ENCODE measurements at places on chromosomes 7 and 10.
A peak's percentile ranks its signal among the peaks of the same experiment; 100 is the strongest.

GRCh38 chr10:95782318-95782717 lies 26.4 kb downstream of the ENTPD1 start:
- no peak for DNase-seq

DNA sequence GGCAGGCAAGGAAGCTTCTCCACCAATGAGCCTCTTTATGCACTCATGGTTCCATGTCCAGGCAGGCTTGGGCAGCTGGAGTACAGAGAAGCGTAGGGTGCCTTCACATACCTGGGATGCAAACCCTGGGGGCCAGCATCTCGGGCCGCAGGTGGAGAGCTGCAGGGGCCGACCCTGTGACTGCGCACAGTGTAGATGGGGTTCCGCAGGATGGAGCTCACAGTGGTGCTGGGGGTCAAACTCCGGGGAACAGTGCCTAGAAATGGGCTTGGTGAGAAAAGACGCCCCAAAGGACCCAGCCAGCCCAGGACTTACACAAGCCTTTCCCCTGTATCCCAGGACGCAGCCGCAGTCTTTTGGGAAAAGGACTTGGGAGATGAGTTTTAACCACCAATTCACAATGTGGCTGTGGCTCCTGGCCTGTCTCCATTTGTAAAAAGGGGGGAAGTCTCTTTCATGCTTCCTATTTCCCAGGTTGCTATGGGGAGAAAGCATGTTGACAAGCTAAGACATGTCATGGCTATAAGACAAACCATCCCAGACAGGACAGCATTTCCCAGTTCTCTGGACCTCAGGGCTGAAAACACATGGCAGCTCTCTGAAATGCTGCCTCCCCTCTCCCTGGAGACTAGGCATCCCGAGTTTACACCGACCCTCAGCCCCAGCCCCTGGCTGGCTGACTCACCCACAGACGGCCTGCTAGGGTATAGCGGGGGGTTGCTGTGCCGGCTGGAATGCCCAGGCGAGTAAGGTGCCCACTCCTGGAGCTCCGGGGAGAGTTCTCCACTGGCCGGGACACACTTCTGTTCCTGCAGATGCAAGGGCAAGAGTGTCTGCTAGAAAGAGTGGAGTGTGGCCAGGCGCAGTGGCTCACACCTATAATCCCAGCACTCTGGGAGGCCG lies 107.1 kb downstream of the DLG5 start:
- DNase-seq: no peak

DNA sequence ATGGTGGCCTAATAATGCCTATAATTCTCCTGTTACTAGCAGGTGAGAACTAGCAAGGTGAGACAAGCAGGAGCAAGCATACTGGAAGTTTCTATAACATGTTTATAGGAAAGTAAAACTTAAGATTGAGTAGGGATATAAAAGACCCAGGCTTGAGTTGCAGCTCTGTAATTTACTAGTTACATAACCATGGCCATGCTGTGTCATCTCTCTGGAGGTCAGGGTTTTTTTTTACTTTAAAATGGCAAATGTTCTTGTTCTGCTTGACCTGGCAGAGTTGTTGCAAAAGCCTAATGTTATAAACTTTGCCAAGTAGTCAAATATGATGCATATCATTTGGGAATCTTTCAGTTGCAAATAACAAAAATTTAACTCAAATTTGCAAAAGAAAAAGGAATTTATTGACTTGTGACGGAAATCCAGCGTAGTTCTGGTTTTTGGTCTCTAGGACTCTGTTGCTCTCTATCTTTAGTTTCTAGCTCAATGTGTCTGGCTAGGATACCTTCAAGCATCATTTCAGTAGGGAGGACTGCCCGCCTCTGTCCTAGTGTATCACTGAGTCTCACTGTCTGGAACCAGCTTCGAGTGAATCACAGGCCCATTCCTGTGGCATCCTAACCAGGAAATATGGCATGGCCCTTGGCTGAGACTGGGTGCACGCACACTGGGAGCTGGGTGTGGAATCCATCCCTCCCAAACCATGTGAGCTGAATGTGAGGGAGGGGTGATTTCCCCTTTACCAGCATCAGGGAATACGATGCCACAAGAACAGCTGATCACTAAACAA lies 67.9 kb downstream of the ADAM22 start:
- DNase-seq: no peak

- DNase-seq: peak; percentile 35
Measured at GRCh38 chr10:3783682-3784432, 1.2 kb downstream of the KLF6 start.

DNA sequence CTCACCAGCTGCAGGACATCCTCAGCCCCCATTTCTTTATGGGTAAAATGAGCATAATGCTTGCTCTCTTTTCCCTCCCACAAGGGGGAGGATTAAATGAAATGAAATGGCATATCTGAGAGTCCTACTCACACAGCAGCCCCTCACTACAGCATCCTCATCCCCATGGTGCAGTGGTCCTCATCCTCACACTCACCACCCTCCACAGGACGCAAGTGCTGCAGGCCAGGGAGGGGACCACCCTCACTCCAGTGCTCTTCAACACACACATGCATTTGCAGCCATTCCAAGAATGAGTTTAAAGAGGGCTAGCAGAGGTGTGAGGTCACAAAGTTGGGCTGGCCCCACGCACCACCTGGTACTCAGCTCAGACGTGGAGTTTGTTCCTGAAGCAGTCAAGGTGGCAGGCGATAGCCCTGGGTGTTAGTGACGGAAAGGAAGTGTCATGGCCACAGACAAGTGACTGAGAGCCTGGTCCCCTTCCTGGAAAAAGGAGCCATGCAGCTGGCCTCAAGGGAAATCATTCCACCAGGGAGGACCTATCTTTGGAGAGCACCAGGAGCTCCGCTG lies 234.0 kb downstream of the TNS3 start:
- DNase-seq: no peak

GRCh38 chr10:34587002-34587679 lies 228.0 kb downstream of the PARD3 start:
- no peak for DNase-seq

DNA sequence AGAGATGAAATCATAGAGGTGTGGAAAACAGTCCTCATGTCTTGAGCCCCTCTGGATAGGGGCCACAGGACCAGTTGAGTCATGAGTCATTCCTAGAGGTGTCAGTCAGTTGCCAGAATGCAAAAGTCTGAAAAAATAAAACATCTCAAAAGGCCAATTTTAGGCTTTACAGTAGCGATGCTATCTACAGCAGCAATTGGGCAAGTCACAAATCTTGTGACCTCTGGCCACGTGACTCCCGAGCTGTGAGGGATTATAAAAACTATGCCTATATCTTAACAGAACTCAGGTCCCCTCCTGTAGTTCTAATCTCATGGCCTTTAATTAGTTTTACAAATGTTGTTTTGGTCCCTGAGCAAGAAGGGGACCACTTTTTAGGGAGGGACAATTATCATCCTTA lies 15.6 kb upstream of the TAS2R41 start:
- no peak for DNase-seq

DNA sequence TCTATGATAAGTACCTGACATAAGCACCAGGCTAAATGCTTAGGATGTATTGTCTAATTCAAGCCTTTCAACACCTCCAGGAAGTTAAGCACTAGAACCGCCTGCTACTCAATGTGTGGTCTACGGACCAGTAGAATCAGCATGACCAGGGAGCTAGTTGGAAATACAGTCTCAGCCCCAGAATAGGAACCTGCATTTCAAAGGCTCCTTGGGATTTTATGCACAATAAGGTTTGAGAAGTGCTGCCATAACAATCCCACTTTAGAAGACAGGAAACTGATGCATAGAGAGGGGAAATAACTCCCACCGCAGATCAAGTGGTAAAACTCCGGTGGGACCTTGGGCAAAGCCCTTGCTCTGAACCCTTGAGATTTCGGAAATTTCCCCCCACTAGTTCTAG lies 8.8 kb upstream of the DUSP5 start:
- no peak for DNase-seq

- no peak for DNase-seq
Measured at GRCh38 chr7:8818406-8818805, 385.0 kb downstream of the NXPH1 start.

GRCh38 chr10:54607983-54608382 lies 193.0 kb downstream of the PCDH15 start:
- DNase-seq: no peak

- DNase-seq: no peak
Measured at GRCh38 chr10:87054373-87055295, 34.5 kb downstream of the FAM25A start.

DNA sequence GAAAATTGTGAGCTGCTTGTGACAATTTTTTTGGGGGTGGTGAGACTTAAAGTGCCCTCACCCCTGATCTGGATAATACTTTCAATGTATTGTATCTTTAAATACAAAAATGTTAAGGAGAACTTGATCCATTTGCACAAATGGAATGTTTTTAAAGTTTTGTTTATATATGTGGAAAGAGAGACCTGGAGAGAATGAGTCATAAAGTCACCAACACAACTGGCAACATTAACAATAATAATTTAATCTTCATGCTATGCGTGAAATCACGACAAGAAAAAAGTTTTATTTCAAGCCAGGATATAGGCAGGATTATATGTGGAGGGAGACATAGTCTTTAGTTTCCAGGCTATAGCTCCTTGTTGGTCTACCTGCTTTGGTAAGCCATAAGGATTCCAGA lies 537.5 kb downstream of the GPAM start:
- no peak for DNase-seq

GRCh38 chr7:26843705-26844104 lies 20.7 kb downstream of the SKAP2 start:
- no peak for DNase-seq

DNA sequence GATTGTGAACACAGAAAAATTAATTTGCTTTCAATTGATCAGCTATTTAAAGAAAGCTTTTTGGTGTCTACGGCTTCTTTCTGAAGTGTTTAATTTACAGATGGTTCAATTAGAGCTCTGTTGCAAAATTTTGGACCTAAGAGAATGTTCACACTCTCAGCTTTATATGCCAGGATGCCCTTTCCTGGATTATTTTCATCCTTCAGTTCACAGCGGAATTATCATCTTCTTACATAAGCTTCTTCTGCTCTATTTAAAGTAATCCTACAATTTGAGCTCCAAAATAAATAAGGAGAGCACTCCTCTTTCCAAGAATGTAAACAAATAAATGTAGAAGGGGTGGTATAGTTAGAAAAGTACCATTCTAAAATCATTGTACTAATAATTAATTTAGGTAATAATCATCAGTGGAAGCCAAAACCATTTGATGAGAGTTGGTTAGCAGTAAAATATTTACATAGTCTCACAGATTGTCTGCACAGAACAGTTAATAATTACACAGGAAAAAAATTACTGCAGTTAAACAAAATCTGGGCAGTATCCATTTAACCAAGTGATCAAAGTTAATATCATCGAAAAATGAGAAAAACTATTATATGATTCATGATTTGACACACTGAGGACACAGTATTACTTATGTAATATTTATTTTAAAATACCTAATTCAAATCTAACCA lies 298.0 kb upstream of the TMEM229A start:
- DNase-seq: no peak

GRCh38 chr10:100730725-100731406 lies 14.5 kb upstream of the PAX2 start:
- DNase-seq: no peak

DNA sequence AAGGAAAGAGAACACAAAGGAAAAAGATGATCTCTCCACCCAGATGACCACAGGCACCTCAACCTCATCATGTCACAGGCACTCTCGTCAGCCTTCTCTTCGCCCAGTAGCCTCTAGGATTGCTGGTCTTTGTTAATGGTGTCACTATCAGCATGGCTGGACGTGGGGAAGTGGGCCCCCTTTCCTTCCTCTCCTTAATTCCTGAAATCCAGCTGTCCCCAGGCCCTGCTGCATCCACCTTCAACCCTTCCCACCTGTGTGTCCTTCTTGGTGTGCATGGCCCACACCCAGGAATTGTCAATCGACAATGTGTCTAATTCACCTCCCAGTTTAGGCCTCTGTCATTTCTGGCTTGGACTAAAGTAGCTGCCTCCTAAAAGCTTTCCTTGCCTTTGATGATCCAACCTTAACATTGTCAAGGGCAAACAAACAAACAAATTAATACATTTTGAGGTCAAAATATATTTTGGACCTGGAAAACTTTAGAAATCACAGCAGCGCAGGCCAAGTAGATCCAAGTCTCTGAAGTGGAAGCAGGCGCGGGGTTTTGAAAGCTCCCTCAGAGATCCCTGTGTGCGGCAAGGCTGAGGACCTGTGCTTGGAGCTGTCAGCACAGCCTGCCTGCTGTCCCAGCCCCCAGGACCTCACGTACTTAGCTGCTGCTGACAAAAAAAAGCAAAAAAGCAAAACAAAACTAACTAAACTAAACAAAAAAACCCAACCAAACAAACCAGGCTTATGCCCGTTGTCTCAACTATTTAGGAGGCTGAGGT lies 193.3 kb upstream of the LYZL2 start:
- DNase-seq: no peak

- DNase-seq: no peak
Measured at GRCh38 chr10:117554241-117554814, 11.8 kb downstream of the EMX2 start.

DNA sequence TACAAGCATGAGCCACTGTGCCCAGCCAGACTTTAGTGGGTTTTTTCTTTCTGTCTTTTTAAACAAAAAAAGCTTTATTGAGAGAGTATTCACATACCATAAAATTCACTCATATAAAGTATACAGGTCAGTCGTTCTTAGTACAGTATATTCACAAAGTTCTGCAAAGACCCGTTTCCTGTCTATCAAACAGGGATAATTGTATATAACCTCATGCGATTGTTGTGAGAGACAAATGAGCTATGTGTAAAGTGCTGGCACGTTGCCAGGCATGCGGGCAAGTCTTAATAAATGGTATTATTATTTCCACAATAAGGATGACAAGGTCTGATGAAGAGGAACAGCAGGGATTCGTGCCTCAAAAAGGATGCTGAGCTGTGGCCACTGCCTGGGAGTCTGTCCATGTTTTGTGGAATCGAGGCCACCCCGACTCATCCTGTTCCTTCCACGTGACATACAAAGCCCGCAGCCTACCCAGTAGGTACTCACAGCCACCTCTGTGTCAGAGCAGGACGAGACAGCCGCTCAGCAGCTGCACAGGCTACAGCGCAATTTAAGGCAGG lies 51.6 kb downstream of the SMKR1 start:
- DNase-seq: no peak

DNA sequence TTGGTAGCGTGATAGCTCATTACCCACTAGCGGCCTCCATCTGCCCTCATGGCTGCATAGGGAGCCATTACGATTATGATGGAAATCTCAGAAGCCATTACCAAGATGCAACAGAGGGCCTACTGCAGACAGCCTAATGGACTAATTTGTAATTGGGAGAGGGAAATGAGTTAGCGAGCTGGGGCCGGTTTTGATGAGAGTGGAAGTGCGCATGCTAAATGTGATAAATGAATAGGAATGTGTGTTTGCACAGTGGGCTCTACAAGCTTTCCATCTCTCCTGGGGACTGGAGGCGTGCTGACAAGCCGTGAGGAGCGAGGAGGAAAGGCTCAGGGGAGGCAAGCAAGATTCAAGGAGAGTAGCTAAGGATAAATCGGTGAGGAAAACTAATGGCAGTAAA lies 644.5 kb upstream of the GALNT17 start:
- no peak for DNase-seq

DNA sequence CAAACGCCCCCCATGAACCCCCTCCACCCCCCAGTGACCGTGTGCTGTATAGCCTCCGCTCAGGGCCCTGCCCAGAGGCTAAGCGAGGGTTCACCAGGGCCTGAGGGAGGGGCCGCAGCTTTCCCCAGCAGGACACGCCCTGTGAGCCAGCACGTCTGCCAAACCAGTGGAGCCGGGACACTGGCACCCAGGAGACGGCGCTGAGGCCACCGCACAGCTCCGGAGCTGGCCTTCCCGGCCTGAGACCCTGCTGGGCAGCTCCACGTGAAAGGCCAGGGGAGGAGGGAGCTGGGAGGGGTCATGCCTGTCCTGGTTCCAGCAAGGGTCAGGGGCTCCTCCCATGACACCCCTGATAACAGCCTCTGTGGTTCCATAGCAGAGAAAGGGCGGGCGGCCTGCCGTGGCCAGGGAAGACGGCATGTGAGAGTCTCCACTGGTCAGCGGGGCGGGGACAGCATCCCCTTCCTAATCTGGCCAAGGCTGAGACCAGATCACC lies 278.3 kb downstream of the ELFN1 start:
- no peak for DNase-seq
